ENCODE measurements at places on chromosomes 16 and 17.

DNA sequence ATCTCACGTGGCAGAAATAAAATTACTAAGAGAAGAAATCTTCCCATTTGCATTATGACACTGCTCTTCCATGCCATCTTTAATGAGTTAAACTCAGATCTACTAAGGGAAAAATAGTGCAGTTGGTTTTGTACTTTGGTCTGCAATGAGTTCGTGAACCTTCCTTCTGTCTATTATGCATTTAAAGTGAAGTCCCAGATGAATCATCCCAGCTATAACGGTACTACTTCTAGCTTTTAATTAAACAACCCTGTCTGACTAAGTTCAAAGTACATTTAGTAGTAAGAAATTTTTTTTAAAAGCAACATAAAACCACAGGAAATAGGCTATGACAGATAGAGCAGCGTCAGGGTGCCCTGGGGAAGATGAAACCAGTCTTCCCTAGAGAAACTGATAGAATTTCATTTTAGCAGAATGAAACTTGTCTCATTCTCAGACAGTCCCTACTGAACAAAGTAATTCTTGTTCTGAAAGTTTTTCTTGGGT, 1.8 kb downstream of the TMIGD1 start:
- DNase-seq = peak; percentile 33

GRCh38 chr16:84842516-84843148, 22.8 kb downstream of the CRISPLD2 start:
- DNase-seq = no peak

DNA sequence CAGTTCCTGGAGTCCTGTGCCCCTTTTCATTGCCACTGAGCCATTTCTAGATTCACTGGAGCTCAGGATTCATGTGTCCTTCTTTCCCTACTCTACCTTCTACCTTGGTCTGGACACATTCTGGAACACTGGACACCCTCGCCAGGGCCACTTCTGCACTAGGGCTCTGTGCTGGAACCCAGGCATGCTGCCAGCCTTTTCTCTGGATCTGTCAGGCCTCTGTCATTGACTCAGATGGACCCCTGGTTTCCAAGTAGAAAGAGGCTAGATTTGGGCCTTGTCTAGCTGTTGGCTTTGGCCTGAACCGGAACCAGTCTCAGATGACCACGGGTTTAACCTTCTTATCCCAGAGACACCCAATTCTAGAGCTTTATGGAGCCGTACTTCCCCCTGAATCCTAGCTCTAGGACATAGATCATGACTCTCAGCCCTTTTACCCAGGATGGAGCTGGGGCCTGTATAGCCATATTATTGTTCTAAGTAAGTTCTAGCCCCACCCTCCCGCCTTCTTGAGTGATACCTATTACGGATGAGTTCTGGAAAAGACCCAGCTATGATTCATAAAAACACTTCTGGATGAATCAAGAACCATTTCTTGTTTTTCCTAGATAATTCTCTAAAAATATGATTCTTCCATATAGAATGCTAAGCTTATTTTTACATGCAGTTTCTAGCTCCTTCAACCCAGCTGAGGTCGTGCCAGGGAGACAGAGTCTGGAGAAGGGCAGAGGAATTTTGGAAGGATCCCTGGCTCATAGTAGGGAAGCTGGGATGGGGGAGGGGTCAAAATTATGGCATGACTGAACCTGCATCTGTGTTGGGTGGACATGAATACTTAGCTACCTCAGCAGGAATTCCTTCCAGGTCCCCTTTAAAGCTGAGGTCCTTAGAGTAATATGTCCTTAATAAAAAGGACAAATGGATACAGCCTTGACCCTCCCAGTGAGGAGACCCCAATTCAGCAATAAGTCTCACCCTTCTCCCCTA, 1.1 kb upstream of the CHRNB1 start:
- DNase-seq = no peak

GRCh38 chr17:14514973-14515372, 214.1 kb downstream of the HS3ST3B1 start:
- DNase-seq = no peak

DNA sequence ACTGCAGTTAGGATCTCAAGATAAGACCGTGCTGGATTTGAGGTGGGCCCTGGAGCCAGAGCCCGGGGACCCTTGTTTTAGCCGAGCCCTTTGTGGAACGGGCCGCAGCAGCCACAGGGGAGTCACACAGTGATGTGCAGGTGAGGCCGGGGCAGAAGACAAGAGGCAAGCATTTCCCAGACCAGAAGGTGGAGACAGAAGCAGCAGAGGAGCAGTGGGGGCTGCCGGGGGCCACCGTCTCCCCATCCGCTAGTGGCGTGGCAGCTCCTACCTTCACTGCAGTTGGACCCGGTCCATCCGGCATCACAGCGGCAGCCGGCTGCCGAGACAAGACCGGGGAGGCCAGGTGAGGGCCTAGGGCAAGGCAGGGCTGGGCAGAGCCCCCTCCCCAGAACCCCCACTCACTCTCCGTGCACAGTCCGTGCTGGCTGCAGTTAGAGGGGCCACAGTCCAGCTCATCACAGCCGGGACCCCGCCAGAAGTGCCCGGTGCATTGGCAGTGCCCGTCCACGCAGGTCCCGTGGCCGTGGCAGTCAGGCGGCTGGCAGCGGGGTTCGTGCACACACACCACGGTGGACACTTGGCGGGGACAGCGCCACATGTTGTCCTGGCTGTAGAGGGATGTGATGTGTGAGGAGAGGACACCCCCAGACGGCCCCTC, 6.0 kb downstream of the NAGPA start:
- DNase-seq = no peak

DNA sequence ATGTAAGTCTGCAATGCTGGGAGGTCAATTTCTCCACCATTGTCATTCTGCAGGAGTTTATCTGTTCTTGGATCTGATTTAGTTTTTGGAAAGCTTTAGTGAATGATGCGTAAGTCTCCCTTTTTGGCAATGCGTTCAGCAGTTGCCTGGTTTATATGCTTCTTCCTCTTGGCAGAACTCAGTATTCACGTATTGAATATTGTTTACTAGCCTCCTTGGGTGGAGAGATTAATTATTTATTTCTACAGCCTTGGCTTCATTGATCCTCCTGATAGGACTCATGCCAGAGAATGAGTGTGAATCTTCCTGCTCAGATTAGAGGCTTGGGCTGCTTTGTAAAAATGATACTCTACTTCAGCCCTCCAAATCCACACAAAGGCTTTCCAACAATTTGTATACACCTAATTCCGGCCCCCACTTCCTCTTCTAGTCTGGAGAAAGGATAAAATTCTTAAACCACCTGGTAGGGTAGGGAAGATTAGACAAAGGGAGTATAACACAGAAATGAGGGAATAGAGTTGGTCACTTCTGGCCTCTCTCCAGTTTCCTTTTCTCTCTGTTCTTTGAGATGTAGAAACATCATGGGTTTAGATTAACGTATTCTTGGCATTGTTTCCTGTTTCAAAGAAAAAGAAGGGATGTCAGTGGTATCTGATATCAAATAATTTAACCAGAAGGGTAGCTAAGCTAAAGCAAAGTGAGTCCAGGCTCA, 929.8 kb downstream of the KCNJ2 start:
- no peak for DNase-seq

- no peak for DNase-seq
These were observed 70.4 kb downstream of the KSR1 start for GRCh38 chr17:27526604-27527002.

- no peak for DNase-seq
These were observed 13.1 kb downstream of the RAP1GAP2 start for GRCh38 chr17:2809337-2809736.

DNA sequence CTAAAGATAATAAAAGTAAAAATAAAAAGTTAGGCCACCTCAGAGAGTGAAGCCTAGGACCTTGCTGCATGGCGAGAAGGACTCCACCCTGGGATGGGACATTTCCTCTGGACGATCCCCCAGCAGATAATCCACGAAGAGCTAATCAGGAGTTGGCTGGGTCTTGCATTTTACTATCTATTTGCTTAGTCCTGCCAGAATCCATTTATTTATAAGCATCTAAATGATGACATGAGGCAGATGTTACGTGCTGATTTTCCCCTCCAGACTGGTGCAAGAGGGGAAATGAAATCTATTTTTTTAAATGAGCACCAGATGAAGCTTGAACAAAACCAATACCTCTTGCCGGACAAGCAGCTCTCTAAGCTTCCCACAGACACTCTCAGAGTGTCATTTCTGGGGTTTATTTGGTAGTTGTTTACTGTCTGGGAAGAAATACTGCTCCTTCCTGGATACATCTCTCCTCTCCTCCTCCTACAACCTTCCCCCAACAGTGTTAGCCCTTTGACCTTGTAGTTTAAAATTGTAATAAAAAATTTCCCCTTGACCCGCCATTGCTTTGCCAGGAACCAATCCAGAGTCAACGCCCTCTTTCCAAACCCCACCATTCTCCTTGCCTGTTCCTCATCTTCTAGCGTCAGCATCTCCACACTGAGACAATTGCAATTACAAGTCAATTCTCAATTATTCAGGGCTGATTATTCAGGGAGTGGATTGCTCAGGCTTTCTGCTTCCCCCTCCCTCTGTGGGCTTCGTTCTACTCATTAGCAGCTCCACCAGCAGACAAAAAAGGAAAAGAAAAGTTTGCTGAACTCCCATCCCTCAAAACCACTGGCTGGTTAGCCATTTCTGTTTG, 63.0 kb downstream of the GSG1L start:
- DNase-seq = no peak

DNA sequence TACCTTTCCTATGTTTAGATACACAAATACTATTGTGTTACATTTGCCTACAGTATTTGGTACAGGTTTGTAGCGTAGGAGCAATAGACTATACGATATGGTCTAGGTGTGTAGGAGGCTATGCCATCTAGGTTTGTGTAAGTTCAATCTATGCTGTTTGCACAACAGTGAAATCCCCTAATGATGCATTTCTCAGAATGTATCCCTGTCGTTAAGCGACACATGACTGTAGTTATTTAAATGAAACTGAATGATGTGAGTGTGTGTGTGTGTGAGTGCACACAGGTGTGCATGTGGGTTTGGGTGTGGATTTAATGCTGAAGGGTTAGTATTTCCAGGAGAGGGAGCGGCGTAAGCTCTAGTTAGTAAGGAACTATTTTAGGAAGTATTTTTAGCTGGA, 34.6 kb upstream of the SMIM36 start:
- no peak for DNase-seq

- no peak for DNase-seq
These were observed 323.4 kb downstream of the CPPED1 start for GRCh38 chr16:12480286-12480685.

- DNase-seq = no peak
These were observed 4.4 kb downstream of the TBX6 start for GRCh38 chr16:30087181-30087898.

GRCh38 chr16:8886593-8887430, 4.7 kb downstream of the LITAFD start:
- DNase-seq = no peak

DNA sequence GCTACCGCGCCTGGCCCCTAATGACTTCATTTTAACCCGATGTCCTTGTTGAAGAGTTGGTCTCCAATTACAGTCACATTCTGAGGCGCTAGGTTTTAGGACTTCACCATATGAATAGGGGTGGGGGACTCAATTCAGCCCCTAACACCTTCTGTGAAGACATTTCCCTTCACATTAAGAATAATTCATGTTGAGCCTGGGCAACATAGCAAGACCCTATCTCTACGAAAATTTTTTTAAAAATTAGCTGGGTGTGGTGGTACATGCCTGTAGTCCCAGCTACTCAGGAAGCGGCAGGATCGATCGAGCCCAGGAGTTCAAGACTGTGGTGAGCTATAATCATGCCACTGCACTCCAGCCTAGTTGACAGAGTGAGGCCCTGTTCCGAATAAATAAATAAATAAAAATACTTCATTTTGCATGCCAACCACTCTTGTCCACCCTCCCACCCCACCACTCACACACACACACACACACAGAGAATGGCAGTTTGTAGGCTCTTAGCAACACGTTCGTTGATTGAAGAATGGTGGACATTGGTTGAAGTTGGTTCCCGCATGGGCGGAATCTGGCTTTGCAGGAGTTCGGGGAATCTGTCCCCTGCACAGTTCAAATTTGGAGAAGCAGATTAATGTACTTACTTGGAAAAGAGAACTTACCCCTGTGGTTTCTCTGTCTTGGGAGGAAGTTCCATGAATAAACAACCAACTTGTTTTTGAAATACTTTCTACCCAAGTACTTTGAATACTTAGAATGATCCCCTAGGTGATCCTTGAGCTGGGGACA, 27.8 kb upstream of the TVP23A start:
- no peak for DNase-seq

GRCh38 chr17:57269052-57269451, 12.7 kb downstream of the MSI2 start:
- no peak for DNase-seq

All from activated T-cell treated with anti-CD3 and anti-CD28 coated beads, Interleukin-2, amount 50 U/mL, for 1 hour (primary cell).